Upper lobe of left lung (tissue), 6 donors: ENCODE measurements at places on chromosomes 7 and 10. TPM values are rescaled to one million over a fixed set of nuclear protein-coding genes. Genes with fewer than 3 reads are reported as not detected.

- DNase-seq = no peak
Measured at GRCh38 chr7:95865716-95866371, 93.5 kb downstream of the DYNC1I1 start.

DNA sequence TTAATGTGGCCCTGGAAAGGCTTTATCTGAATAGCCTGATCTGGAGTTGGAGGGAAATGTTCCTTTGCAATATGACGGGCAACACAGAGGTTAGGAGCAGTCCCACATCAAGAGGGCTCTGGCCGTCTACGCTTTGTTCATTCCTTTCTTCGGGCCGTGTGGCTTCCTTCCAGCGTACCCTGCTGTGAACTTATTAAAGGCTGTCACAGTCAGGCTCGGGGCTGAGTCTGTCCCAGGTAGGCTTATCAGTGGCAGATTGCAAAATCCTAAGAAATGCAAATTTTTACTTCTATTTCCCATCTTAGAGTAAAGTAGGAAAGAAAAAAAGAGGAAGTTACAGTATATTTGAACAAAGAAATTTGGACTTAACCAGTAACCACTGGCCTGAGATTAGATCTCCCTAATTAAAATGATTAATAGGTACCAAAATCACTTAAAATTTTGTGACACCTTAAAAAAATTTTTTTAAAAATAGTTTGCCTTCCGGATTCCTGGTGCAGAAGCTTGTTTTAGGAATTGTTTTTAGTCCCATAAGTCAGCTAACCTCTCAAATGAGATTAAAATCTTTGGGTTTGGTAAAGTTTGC is 453.1 kb upstream of the MKI67 start:
- DNase-seq = no peak

GRCh38 chr10:36711361-36711760 is 414.0 kb upstream of the ANKRD30A start:
- no peak for DNase-seq

- DNase-seq = no peak
Measured at GRCh38 chr10:131972474-131973071, 9.2 kb downstream of the BNIP3 start.

DNA sequence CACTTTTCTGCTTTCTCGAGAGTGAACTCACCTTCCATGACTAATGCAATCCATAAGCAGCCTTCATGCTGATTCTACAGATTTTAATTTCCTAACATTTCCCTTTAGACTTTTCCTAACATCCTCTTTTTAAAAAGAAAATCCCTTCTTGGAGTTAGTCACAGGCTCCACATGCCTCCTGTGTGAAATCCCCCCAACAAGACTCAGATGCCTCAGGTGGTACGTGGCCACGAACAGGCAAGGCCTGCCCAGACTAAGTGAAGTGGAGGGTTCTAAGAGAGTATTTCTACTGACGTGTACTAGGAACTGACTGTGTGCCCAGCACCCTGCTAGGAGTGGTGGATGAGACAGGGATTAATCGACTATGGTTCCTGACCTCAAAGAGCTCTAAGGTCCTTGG is 125.9 kb upstream of the HPS1 start:
- DNase-seq = no peak

DNA sequence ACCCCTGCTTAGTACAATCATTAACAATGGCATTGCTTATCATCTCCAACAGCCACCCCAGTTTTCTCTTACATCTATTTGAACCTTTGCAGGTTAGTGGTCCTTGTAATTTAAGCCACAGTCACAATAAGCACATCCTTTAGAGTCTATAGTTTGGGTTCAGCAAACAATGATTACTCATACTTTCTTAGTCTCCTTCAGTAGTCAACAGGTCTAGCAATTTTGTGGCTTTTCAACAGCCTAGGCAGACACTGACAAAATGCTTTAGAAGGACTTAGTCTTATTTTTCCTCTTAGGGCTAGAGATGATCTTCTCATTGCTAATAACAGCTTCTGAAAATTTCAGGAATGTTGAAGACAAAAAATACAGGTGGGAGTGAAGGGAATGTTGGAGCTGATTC is 32.3 kb upstream of the FAM204A start:
- no peak for DNase-seq

The SYCE1 gene
- not detected for total RNA-seq

The CNPY1 gene
- not detected for total RNA-seq

The ZP3 gene
- total RNA-seq = 0.78 TPM
